ENCODE measurements at places on chromosomes 12 and 14.

DNA sequence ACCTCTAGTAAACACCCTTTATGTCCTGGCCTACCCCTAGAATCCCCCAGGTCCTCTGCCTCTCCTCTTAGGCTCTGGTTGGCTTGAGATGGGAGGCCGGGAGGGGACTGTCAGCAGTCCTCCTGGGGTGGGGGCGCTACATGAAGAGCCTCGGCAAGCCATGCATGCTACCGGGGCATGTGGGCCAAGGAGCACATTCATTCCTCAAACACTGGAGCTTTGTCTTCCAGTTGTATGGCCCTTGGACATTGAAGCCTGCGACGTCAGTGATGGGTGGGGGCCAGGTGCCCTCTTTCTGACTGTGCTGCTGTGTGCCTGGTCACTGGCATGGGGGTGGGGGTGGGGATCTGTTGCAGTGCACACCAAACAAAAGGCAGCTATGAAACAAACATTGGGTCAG is 15.8 kb upstream of the CELA1 start:
- DNase-seq, result no peak

DNA sequence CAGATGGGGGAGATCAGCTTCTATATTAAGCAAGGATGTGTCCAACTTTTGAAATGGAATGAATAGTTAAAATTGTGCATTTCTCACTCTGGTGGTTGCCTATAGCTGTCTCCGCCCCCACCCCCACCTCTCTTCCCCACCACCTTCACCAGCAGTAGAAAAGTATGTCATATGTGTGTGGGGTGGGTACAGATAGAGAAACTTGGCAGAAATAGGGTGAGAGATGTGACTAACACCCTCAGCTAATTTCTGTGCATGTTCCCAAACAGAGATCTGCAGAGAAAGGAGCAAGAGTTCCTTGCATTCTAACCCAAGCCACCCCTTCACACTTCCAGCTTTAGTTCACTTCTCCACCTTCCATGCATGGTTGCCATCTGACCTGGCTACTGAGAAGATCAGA is 980.1 kb downstream of the NRXN3 start:
- no peak for DNase-seq

- no peak for DNase-seq
Observed at GRCh38 chr12:48903982-48904411, 21.3 kb downstream of the FKBP11 start.

- DNase-seq, result peak; percentile 62
Observed at GRCh38 chr12:66538970-66539369, 139.9 kb downstream of the GRIP1 start.

- DNase-seq, result no peak
Observed at GRCh38 chr12:7695237-7695560, 376 bp downstream of the GDF3 start.

DNA sequence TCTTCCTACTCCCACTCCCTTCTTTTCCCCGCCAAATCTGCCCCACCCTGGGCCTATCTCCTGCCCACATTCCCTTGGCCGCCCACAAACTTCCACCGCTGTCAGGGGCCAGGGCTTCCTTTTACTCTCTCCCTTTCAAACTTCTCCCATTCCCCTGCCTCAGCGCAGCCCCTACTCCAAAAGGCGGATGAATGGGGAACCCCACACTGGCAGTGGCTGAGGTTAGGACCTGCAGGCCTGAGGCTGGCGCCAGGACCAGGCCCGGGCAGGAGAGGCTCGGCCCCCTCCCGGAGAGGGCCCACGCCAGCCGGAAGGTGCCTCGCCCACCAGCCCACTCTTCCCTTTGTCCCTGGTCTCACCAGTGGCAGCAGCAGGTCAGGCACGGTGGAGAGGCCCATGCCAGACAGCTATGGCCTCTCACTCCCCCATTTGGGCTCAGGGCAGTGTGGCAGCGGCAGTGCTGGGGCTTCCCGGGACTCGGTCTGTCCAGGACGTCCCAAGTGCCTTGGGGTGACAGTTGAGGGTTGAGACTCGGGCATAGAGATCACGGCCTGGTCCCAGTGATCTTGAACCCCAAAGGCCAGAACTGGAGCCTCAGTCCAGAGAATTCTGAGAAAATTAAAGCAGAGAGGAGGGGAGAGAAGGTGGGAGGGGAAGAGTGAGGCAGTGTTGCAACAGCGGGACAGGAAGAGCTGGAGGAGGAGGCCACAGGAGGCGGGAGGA is at the start of gene TNFRSF1A:
Gene TNFRSF1A (minus strand): TSS at position 660 of the 723 bp plus-strand sequence. CDS start 262 bp downstream, at position 398.
- peak; percentile 81 for DNase-seq

DNA sequence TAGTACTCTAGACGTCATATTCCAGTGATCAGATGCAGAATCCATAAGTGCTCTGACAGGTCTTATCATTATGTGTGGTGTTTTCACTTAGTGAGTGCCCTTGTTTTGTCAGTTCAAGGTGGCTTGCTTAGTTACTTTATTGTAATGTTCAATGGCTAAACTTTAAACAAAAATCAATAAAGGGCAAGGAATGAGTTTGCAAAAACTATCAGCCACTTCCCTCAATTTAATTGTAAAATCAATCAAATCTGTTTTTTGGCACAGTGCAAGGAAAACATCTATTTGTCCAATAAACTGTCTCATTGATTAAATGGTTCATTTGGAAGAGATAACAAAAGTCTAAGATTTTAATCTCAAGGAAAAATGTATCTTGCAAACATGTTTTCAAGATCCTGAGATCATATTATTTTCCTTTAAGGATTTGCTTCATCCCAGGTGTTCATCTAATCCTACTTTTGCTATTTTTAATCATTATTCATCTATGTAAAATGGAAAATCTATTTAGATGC is 59.6 kb upstream of the EEA1 start:
- DNase-seq, result no peak

DNA sequence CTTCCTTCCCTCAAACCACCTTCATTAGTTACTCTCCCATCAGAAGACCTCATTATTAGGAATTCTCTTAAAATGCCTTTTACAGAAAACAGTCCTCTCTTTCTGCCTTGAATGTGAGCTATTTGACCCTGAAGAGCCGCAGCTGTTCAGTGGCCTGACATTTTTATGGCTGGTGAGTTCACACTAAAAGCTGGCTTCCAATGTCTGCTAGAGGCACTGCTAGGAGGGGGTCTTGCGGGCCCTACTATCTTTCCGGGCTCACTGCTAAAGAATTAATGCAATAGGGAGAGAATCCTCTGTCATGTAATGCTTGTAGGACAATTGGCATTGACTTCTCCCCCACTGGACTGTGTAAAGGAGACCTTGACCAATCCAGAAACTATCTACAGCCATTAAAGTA is 87.7 kb downstream of the GPR135 start:
- no peak for DNase-seq

DNA sequence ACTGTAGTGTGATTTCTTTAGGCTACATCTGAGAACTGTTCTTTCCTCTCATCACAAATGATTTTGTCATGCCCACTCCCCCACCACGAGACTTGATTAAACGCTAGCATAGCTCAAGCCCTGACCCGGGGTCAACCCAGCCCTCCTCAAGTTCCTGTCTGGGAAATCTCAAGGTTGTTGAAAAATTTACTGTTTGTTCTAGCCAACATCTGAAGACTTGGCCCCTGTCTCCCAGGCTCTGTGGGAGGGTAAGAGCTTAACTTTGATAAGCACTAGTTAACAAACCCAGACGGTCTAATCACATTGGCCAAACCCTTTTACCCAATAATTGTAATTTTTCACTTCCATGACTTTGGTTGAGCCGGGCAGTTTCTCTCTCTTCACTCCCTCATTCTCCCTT is 86.2 kb upstream of the AMIGO2 start:
- DNase-seq, result peak; percentile 70

- DNase-seq, result no peak
Observed at GRCh38 chr12:65019696-65020234, 101.3 kb downstream of the WIF1 start.

DNA sequence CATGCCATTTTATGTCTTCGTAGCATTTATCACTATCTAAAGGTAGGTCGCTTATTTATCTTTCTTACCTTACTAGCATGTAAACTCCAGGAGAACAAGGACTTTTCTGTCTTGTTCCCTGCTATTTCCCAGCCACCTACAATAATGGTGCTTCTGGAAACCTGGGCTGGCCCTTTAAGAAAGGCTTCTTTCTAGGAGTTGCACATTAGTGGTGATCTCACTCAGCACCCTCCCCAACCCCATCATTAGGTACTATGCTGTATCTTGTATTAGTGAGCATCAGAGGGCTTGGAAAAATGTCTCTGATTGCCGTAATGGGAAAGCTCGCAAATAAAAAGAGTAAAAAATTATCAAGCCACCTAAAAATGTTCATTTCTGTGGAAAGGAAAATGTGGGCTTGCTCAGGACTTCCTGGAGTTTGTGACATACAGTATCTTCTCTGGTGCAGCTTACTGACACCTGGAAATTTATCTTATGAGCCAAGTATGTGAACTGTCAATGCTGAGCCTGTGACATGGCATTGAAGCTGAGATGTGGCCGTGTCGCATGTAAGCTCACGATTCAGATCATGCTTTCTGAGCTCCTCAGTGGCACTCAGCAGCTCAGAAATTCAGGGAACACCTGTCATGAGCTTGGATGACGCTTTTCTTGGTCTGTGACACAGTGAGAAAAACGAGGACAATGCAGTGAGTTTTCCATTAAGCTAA is 12.4 kb downstream of the CCDC92 start:
- DNase-seq, result no peak

GRCh38 chr12:120849765-120850164 is 54.4 kb downstream of the SPPL3 start:
- DNase-seq, result peak; percentile 77

GRCh38 chr14:67820428-67820971 is 921 bp downstream of the RAD51B start:
- DNase-seq, result no peak

GRCh38 chr12:75685617-75686225 is 174.3 kb upstream of the KRR1 start:
- no peak for DNase-seq
